ENCODE measurements at places on chromosomes 4 and X. TPM values are rescaled to one million over a fixed set of nuclear protein-coding genes. Genes with fewer than 3 reads are reported as not detected.

DNA sequence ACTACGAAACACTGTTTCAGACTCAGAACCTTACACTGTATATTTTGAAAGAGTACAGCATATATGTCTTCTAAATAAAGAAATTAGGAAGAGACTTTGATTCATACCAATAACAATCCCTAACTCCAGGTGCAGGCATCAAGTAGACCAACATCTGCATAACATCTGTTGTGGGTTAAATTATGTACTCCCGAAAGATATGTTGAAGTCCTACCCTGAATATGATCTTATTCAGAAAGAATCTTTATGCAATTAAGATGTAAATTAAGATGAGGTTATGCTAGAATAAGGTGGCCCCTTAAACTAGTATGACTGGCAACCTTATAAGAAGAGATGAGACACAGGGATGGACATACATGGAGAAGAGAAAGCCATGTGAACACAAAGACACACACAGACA, 117.9 kb downstream of the INPP4B start:
- no peak for DNase-seq

SLC10A4 gene
- 0.49 TPM for total RNA-seq

DNA sequence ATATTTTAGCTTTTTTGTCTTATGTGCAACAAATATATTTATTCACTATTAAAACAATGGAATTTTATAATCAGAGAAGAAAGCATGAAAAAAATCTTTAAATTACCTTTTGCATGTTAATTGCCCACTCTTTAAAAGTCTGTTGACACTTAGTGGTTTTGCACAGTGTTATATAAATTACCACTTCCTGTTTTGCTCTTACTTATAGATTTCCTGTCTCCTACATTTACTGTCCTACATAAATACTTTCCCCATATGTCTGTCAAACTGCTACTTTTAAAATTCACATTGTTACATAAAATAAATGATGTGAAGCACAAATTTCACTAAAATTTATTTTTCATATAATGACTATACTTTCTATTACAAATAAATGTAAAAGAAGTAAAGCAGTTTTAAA, 161.1 kb upstream of the NDST4 start:
- DNase-seq: peak; percentile 4

GRCh38 chr4:138627096-138627495, 384.9 kb upstream of the SLC7A11 start:
- DNase-seq: no peak
